ENCODE measurements at places on chromosomes 3 and 15.

- no peak for DNase-seq
These were observed 11.4 kb upstream of the POMGNT2 start for GRCh38 chr3:43117257-43117656.

GRCh38 chr3:183300996-183301562 lies 48.0 kb downstream of the B3GNT5 start:
- DNase-seq, result no peak

DNA sequence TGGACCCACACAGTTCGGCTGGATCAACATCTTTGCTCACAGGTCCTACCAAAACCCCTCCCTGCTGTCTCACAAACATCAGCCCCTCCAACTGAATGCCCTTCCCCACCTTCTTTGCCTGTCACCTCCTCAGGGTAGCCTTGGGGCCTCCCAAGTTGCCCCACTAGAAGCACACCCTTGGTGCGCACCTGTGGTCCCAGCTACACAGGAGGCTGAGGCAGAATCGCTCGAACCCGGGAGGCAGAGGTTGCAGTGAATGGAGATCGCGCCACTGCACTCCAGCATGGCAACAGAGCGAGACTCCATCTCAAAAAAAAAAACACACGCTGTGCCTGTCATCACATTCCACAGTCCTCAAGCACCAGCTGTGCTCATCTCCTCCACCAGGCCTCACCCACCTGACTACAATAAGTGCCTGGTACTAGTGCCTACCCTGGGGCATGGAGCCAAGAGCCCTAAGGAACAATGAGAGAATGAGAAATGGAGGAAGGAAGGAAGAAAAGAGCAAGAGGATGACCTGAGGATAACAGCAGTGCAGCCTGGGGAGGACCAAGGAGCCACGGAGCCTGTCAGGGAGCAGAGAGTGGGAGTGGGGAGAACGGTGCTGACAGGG lies 26.0 kb downstream of the RPN1 start:
- no peak for DNase-seq

DNA sequence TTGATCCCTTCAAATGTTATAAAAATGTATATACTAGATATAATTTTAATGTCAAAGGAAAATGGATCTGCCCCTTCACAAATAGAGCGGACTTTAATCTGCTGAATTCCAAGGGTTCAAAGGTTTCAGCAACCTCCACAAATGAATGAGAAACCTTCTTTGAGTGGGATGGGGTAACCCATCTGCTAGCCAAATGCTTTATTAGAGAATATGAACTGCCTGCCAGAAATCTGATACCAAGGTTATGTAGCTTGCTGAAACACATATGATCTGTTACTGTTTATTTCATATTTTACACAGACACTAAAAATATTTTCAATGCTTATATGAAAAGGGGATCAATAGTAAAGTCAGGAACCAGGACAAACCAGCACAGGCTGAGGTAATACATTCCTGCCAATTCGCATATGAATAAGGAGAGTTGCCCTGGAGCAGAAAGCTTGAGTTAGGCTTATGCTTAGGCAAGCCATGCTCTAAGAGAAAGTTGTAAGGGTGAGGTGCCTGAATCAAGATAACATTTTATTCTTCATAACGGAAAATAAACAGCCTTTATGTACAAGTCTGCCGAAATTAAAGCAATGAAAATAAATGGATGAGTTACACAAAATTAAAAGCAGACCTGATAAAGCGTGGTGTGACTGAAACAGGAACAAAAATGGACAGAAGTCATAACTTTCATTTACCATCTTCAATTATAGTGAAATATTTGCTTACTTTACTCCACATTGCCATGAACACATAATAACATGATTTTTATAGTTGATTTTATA lies 26.5 kb downstream of the PLOD2 start:
- DNase-seq, result no peak

DNA sequence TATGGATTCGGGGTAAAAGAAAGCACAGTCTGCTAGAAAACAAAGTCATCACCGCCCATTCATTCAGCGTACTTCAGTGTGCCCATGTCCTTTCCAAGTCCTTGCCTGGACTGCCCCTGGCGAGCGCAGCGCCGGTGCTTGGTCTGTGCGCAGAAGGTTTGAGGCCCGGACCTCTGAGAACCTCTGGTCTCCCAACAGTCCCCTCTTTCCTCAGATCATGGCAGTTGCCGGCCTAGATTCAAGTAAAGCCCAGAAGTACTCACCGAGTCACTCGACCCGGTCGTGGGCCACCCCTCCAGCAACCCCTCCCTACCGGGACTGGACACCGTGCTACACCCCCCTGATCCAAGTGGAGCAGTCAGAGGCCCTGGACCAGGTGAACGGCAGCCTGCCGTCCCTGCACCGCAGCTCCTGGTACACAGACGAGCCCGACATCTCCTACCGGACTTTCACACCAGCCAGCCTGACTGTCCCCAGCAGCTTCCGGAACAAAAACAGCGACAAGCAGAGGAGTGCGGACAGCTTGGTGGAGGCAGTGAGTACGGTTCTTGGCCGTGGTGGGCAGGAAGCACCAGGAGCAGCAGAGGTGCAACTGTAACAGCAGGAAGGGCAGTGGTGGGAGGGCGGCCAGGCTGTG lies 36.3 kb downstream of the CHDH start:
- no peak for DNase-seq

DNA sequence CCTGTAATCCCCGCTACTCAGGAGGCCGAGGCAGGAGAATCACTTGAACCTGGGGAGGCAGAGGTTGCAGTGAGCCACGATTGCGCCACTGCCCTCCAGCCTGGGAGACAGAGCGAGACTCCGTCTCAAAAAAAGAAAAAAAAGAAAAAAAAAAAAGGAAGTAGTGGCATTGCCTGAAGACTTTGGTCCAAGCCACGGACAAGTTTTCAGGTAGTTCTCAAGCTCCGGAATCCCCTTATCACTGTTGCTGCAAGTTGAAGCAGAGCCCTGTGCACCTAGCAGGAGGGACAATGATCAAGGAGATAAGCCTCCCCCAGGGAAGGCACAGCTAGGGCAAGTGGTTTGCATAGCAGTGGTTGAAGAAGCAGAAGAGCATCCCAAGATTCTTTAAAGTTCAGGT lies 97.6 kb downstream of the MEX3B start:
- no peak for DNase-seq

DNA sequence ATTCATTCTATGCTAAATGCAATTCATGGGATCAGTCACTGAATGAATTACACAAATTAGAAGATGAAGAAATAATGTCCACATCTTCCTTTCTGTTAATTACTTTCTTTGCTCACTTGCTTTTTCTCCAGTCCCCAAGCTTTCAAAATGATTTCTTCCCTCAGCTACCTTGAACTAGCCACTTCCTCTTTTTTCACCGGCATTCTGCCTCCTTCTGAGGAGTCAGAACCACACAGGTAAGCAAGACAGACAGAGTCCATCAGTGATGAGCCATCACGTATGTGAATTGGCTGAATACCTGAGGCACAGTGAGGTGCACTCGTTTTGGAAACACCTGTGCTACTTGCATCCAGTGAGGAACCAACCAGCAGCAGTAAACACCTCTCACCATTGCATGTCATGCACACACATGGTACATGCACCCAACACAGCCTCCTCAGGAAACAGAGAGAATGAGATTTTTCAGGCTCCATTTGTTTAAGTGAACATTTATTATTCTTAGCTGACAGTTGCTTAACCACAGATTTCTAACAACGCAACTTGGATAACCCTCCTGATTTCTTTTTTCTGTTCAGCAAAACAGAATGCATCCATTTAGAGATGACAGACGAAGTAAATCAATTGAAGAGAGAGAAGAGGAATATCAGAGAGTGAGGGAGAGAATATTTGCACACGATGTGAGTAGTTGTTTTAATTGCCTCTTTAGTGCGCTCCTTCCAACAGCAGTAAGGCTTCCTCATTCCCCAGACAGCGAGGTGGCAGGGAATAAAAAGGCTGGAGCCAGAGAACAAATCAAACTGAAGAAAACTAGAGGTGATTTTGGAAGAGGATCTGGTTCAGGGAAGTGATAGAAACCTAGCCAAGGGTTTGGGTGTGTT lies 69.3 kb downstream of the ARPP21 start:
- no peak for DNase-seq

- DNase-seq, result no peak
These were observed 166.7 kb downstream of the FRMD5 start for GRCh38 chr15:44028349-44028748.

DNA sequence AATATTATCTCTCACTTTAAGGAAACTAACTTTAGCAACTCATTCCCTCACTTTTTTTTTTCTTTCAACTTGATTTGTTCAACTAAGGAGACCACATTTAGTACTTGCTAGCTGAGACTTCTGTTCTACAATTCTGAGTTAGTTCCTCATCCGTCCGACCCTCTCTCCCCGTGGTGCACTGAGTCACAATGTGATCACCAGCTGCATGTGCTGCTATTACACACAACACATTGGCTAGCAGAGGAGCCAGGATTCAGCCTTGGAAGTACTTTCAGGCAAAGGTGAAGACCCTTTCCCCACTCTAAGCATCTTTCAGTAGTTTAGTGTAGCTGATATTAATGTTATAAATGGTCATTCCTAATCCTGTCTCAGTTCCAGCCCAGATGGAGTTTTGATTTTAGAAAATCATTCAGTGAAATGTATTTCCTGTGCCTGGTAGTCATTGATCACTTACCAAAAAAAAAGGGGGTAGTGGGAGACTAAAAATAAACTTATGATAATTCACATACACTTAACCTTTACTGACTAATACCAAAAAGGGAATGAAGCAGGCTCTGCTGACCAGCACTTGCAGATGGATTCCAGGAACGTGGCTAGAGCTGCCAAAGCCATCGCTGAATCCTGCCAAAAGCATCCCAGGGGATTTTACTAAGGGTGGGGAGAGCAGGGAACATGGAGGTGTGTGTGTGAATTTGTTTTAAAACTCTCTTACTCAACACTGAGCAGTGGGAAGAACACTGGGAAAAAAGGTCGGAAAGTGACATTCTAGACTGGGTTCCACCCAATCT lies 424.8 kb downstream of the LPP start:
- DNase-seq, result no peak

GRCh38 chr15:72781631-72782030 lies 1.9 kb downstream of the ADPGK start:
- no peak for DNase-seq

GRCh38 chr3:101379658-101380376 lies 59.4 kb upstream of the IMPG2 start:
- DNase-seq, result no peak

GRCh38 chr15:68802373-68802772 lies 18.3 kb downstream of the ANP32A start:
- DNase-seq, result no peak

DNA sequence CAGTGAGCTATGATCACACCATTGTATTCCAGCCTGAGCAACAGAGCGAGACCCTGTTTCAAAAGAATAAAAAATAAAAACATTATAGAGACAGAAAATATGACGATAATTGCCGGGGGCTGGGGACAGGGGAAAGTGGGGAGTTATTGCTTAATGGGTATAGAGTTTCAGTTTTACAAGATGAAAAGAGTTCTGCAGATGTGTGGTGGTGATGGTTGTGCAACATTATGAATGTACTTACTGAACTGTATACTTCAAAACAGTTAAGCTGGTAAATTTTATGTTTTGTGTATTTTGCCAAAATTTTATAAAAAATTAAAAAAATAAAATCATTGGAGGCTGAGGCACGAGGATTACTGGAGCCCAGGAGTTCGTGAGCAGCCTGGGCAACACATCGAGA lies 24.8 kb upstream of the ZNF774 start:
- no peak for DNase-seq

DNA sequence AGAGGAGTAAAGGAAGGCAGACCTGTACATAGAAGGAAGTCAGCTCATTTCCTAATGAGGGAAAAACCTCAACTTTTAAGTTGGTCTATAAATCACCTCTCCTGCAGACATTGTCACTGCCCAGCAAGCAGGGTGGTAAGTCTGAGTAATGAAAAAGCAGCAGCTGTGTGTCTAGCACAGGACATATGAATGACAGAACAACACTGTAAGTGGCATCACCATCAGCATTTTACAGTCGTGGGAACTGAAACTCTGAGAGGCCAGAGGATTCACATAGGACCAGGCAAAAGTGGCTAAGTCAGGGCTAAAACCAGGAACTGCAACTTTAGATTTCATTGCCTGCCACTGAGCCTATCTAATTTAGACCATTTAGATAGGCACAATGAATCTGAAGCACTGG lies 235.6 kb downstream of the CLSTN2 start:
- DNase-seq, result no peak

DNA sequence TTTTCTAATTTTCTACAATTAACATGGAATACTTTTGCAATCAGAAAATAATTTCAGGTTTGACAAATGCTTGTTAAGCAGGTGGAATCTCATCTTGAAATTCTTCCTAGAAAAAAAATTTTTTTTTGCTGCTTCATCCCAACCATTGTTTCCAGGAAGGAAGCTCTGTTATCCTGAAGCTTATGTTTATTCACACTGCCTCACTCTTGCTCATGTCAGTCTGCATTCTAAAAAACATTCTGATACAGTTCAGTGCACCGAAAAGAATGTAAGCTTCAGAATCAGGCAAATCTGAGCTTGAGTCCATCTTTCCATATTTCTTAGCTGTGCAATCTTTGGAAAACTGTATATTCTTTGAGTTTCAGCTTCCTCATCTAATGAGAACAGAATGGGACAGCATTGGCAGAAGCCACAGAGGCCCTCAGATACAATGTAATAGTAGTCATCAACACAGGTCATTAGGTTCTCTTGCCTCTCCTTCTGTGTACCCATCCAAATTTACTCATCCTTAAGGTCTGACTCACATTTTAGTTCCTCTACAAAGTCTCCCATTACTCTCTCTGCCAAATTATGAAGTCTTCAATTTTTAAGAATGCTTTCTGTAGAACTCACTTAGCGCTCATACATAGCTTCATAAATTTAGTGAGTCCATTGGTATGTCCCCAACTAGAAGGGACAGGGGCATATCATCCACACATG lies 881.8 kb upstream of the NR2F2 start:
- no peak for DNase-seq

DNA sequence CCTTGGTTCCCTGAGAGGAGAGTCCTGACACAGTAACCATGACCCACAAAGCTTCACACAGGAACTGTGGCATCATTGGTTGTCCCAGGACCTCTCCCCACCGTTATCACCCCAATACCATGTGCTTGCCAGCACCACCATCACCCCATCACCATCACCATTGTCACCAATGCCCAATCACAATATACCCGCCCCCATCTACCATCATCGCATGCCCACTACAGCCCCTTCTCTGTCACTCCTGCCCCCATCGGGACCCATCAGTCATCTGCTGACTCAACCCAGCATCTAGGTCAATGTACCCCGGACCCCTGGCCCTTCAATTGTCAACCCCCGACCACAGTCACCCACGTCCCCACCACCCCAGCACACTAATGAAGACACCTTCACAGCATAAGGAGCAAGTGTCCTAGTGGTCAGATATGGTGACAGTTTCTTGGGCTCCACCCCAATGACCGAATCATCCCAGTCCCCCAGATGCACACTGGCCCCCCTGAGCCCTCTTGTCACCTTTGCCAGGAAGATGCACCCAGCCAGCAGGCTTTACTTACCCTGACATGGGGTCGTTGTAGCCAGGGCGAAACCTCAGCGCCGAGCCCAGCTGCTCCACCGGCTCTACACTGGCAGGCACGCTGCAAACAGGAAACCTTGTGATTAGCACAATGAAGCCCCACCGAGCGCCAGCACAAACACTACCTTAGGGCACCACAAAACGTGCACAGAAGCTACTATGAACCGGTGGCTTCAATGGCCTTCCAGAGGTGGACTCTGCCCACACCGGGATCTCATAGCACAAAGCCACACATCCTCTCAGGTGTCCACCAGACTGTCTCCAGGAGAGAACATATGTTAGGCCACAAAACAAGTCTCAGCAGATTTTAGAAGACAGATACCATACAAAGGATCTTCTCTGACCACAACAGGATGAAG lies 25.1 kb downstream of the SHISA5 start:
- DNase-seq, result no peak
